ENCODE measurements at places on chromosomes 1 and 21.

- DNase-seq: no peak
Observed at GRCh38 chr1:205733438-205734175, 16.4 kb downstream of the NUCKS1 start.

DNA sequence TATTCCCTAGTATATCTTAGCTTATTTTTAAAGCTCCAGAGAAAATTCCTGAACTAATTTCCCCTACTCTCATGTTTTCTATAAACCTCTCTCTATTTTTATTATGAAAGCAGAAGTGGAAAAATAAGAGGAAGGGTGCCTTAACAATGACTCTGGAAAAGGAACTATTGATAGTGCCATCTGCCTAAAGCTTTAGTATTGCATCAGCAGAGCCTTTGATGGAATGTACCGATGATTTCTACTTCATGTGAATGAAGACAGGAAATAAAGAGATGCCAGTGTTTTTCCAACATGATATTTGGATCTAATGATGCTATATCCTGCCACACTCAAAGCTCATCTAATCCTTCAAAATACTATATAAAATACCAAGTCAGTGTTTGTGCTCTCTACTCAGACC lies 35.1 kb downstream of the TNFSF18 start:
- no peak for DNase-seq

GRCh38 chr1:113812661-113813135 lies 422 bp upstream of the RSBN1 start:
- no peak for DNase-seq

- no peak for DNase-seq
Observed at GRCh38 chr21:14591882-14592281, 45.8 kb upstream of the SAMSN1 start.

DNA sequence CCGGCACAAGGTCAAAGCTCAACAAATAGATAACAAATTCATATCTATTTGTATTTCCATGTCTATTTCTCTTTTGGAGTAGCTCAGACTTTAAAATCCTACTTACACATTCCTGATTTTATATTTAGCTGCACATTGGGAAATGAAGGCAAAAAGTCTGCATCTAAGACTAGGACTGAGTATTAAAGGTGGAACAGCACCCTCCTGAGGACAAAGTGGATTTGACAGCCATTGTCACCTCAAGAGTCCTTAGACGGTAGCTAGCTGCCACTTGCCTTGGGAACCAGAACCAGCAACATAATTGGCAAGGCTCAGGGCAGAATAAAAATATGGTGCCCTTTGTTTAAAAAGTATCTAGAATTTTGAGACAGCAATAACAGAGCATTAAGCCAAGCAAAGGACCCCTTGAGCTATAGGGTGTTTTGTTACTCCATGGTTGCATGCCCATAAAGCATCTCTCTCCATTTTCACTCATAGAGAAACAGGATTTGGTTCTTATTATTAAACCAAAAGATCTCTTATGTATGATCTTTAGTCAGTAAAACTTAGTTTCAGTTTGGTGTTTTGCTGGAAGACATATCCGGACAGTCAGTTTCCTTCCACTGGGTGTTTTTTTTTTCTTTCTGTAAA lies 30.0 kb upstream of the SGIP1 start:
- no peak for DNase-seq

GRCh38 chr21:43210454-43211071 lies 41.8 kb downstream of the CRYAA start:
- DNase-seq: no peak

DNA sequence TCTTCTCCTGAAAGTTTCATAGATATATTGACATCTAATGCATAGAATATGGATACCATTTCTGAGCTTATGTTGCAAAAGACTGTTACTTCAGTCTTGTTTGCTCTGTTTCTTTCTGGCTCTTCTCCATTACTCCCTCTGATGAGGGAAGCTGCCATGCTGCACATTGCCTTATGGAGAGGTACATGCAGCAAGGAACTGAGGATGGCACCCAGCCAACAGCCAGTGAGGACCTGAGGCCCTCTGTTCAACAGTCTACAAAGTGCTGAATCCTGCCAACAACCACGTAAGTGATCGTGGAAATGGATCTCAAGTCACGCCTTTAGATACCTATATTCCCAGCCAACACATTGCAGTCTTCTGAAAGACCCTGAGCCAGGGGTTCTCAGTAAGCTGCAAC lies 66.6 kb upstream of the ADAMTS5 start:
- DNase-seq: no peak

- no peak for DNase-seq
Observed at GRCh38 chr1:169044296-169044695, 62.2 kb upstream of the ATP1B1 start.

- no peak for DNase-seq
Observed at GRCh38 chr1:1799716-1800115, 21.4 kb upstream of the NADK start.

- no peak for DNase-seq
Observed at GRCh38 chr1:87473203-87473661, 144.6 kb downstream of the LMO4 start.

GRCh38 chr1:209134001-209134400 lies 449.5 kb upstream of the CAMK1G start:
- no peak for DNase-seq

- no peak for DNase-seq
Observed at GRCh38 chr1:94651076-94651475, 109.5 kb upstream of the F3 start.

- no peak for DNase-seq
Observed at GRCh38 chr1:22826604-22827580, 116.3 kb downstream of the EPHB2 start.

GRCh38 chr1:204373911-204374310 lies 14.2 kb upstream of the PLEKHA6 start:
- DNase-seq: no peak

DNA sequence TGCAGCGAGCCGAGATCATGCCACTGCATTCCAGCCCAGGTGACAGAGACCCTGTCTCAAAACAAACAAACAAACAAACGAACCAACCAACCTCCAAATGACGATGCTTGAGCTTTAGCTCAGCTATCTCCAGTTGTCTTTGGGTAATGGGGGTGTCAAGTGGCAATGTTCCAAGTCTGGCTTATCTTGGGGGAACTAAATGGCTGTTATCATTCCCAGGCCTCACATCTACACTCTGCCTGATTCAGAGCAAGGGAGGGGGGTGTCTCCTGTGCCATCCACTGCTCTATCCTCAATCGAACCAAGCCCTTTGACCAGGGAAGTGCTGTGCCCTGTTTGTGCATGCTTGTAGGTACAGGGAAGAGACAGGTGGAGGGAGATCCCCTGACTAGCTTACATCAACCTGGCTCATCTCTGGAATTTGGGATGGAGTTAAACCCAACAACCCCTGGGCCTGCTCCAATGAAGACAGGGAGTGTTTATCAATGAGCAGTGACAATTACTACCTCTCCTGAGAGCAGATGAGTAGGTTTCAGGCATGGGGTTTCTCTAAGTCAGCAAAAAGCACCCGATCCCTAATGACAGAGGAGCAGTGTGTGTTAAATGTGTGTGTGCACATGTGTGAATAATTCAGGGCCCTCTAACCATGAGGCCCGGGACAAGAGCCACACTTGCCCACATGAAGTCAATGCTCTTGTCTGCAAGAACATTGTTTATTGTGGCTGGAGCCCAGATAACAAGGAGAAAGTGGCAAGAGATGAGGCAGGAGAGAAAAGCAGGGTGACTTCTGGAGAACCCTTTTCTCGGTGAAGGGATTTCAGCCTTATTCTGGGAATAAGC lies 20.3 kb upstream of the IL6R start:
- DNase-seq: no peak

- no peak for DNase-seq
Observed at GRCh38 chr1:82785268-82785790, 984.6 kb downstream of the ADGRL2 start.

DNA sequence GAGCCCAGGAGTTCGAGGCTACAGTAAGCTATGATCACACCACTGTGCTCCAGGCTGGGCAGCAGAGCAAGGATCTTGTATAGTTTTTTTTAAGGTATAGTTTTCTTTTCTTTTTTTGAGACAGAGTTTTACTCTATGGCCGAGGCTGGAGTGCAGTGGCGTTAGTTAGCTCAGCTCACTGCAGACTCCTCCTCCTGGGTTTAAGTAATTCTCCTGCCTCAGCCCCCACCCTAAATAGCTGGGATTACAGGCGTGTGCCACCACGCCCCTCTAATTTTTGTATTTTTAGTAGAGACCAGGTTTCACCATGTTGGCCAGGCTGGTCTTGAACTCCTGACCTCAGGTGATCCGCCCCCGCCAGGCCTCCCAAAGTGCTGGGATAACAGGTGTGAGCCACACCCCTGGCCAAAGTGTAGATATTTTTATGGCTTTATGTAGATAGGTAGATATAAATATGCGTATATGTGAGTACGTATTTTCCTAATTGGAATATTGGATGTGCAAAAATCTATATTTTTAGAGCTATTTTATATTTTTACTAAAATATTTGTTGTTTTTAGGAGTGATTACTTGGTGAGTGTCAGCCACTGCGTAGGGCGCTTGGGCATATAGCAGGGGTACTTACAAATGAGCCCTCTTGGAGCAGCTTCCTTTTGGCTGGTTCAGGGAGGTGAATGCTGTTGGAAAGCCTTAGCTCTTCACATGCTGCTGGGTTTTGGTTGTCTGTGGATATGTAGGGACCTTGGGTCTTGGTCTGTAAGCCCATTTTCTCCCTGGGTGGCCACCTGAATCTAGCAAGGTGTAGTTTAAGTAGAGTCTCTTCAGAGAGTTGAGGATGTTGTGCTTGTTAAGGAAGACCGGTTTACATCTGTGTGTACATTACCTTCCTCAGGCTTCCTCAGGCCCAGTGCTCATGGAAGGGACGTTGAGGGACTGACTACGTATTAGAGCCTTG lies 9.5 kb downstream of the KDM4A start:
- DNase-seq: no peak
